ENCODE measurements at places on chromosomes 7 and 10. TPM values are rescaled to one million over a fixed set of nuclear protein-coding genes. Genes with fewer than 3 reads are reported as not detected.

The ZNF485 gene
- 5.2 TPM for total RNA-seq

The PLEKHS1 gene
- total RNA-seq = 0.45 TPM

DNA sequence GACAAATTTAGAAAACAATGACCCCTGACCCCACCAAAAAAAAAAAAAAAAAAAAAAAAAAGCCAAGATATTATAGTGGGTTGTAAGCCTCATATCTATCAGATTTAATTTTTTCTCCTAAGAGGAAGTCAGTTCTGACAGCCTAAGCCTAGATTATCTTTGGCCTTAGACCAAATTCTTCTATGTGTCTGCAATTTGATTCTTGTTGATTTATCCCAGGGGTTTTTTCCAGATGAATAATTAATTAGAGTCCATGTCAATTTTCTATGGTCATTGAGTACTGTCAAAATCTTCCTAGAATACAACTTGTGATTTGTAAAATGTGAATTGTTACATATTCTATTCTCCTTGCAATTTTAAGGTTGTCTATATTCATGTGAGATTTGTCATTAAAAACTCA is 151.6 kb upstream of the CACNA2D1 start:
- DNase-seq = peak; percentile 19

GRCh38 chr10:6038071-6038631 is 24.0 kb downstream of the IL2RA start:
- DNase-seq = no peak

- no peak for DNase-seq
These were observed 59.6 kb upstream of the GNA12 start for GRCh38 chr7:2903682-2904162.

The COBL gene
- total RNA-seq = 1.4 TPM

- DNase-seq = no peak
These were observed 77.8 kb upstream of the NRP1 start for GRCh38 chr10:33412241-33412640.

The STEAP4 gene
- 2.1 TPM for total RNA-seq

The PVRIG gene
- not detected for total RNA-seq

DNA sequence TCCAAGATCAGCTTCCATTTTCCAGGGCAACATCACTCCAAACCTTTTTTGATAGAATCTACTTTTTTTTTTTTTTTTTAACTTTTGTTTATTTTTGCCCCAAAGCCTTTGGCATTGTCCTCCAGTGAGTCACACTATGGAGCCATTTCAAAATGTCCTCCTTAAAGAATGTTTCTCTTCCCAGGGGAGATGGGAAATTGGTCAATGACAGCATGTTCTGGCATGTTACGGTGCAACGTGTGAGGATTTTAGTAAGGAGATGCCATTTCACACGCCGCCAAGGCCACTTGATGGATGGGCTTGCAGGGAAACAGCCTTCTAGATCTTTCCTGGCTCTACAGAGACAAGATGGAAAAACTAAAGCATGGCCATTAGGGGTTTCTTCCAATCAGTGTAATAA is 30.7 kb upstream of the TRIL start:
- DNase-seq = peak; percentile 85

- DNase-seq = no peak
These were observed 26.4 kb upstream of the GNA12 start for GRCh38 chr7:2870471-2870931.

The TSPAN13 gene
- 89.1 TPM for total RNA-seq

The MOSPD3 gene
- total RNA-seq = 12.9 TPM

- DNase-seq = no peak
These were observed 13.4 kb upstream of the GLI3 start for GRCh38 chr7:42250411-42250810.

DNA sequence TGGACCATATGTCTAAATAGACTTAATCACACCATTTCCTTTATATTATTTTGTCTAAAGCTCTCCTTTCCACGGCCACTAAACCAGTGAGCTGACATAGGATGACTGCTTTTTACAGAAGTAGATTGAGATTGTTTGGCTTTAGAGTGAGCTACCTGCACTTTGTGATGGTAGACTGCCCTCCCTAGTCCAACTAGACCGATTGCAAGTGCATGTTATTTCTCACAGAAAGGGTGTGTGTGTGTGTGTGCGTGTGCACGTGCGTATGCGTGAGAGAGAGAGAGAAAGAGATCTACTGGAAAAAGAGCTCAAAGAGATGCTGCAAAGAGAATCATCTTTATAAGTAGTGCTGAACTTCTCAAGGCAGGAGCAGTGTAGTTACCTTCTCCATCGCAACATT is 60.7 kb downstream of the VCL start:
- DNase-seq = peak; percentile 47

The CYP3A4 gene
- not detected for total RNA-seq

- no peak for DNase-seq
These were observed 17.3 kb downstream of the CYP2W1 start for GRCh38 chr7:999941-1000935.

- no peak for DNase-seq
These were observed 373.3 kb upstream of the PRKCQ start for GRCh38 chr10:6953271-6953801.

DNA sequence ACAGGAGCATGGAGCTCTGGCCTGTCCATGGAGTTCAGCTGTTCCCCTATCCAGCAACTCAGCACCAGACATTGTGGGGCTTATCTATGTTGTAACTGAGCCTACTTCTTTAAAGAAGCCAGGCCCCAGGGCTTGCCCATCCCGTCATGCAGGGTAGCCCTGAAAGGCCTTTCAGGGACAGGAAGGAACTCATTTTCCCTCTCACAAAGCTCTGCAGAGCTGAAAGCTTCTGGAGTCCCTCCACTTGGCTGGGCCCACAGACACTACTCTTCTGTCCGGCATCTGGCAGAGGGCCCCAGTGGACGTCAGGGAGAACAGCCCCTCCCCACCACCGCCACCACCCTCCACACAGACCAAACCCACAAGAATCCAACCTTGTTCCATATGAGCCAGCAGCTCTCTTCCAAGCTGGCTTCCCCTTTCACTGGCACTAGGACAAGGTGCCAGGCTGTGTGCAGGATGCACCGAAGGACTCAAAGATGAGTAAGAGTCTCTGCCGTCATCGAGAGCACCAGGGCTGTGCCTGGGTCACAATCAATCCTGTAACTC is 33.1 kb downstream of the DENND2A start:
- DNase-seq = no peak

The OPN4 gene
- total RNA-seq = not detected

- DNase-seq = no peak
These were observed 23.7 kb downstream of the SLC29A3 start for GRCh38 chr10:71342573-71343391.

The NACAD gene
- total RNA-seq = 7.4 TPM

The MYL10 gene
- total RNA-seq = not detected

The RGR gene
- total RNA-seq = not detected

DNA sequence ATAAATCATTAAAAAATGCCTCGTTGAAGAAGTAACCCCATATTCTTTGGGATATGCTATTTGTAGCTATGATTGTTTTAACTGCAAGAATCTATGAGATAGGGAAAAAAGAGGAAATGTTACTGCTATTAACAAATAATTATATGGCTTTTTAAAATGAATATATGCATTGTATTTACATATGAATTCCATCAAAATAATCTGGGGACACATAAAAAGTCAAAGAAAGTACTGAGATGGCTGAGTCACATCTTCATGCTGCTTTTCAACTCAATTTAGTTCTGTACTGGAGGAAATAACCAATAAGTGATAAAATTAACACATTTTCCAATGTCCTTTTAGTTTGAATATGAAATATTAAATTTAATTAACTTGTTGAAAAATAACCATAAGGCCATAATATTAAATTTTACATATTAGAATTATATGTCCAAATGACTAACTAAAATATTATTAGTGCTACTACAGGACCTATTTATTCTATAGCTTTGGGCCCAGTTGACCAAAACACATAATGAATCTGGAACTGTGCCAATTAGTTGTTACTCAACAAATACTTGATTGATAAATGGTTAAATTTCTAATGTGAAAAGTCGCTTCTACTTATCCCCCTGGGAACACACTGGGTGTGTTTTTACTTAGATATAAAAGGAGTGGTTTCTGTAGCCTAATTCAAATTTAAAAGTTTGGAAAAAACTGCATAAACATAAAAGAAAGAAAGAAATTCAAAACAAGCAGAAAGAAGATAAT is 214.6 kb upstream of the PFKP start:
- no peak for DNase-seq

DNA sequence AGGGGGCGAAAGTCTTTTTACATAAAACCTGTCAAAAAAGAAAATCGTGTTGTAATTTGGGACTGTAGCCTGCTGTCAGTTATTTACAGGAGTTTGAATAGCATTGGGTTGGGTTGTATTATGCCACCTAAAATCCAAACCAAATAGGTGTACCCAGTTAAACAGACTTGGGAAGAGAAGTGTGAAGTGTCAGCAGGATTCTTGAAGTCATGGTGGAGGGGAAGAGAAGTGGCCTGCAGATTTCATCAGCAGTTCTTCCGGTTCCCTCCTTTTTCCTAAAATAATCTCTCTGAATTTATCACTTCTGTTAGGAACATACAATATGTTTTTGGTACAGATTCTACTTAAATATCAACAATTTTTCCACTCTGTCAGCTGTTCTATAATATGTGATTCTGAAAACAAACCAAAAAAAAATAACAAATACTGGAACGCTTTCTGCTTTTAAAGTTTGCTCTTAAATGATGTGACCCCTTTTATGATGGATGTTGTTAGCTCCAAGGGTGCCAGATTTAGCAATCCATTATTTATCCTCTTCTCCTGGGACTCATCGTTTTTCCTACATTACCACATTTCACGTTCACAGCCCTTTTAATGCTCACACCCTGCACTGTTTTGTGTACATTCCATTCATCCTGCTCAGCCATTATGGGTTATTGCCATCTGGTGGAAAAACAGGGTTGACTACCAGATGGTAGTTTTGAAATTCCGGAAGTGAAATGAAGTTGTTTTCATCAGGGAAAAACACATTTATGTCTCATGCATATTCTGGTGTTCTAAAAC is 18.7 kb upstream of the ARHGAP12 start:
- DNase-seq = peak; percentile 85

The HOXA5 gene
- total RNA-seq = 34.2 TPM

The PLXDC2 gene
- total RNA-seq = 7.8 TPM

The DEPP1 gene
- total RNA-seq = 11.3 TPM

DNA sequence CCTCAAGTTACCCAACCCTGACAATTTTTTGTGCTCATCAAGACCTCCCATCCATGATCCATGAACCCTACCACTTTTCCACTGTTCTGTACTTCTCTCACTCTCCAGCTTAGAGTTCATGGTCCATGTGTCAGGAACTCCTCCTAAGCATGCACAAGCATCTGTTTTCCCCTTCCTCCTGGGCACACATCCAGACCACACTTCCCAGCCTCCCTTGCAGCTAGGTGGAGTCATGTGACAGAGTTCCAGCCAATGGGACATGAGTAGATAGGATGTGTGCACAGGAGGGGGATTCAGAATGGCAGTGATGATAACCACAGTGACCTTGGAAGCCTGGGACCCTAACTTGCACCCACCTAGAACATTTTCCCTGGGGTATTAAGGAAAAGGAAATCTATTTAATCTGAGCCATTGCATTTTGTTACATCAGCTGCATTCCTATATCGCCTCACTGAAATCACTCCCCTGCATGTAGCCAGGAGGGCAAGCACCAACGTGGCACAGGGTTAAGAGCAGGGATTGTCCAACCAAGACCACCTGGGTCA is 9.6 kb upstream of the FRMPD2 start:
- DNase-seq = no peak

GRCh38 chr10:81109200-81109752 is 571.6 kb downstream of the SH2D4B start:
- DNase-seq = no peak

The SUN3 gene
- total RNA-seq = not detected

DNA sequence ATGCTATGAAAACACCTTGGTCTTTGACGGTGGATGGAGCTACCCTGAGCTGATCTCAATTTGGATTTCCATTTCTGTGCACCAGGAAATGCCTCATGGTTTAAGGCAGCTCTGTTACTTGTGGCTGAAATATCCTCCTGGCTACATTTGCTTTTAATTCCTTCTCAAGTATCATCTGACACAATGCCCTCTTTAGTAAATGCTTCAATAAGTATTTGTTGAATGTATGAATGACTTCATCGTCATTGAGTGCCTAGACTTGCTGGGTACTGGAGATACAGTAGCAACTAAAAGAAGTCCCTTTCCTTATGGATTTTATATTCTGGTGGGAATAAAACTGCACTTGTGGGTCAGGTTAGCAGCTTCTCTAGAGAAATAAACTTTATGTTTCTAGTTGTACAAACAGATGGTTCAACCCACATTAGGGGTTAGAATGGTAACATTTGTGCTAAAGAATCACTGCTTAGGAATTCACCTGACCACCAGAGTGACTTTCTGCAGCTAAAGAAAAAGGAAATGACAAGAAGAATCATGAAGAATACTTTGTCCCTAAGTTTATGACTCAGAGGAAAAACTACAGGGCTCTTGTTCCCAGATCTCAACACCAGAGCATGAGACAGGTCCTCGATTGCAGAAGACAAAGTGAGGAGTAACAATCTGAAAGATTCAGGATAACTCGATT is 21.8 kb upstream of the SMNDC1 start:
- DNase-seq = peak; percentile 92

- DNase-seq = no peak
These were observed 103.2 kb downstream of the ADCY1 start for GRCh38 chr7:45677311-45677900.

- DNase-seq = no peak
These were observed 81.4 kb upstream of the EEPD1 start for GRCh38 chr7:36071605-36072004.

The C10orf90 gene
- total RNA-seq = not detected

- DNase-seq = peak; percentile 99
These were observed 44.4 kb downstream of the MYPN start for GRCh38 chr10:68153473-68154210.

The ATG9B gene
- total RNA-seq = not detected

DNA sequence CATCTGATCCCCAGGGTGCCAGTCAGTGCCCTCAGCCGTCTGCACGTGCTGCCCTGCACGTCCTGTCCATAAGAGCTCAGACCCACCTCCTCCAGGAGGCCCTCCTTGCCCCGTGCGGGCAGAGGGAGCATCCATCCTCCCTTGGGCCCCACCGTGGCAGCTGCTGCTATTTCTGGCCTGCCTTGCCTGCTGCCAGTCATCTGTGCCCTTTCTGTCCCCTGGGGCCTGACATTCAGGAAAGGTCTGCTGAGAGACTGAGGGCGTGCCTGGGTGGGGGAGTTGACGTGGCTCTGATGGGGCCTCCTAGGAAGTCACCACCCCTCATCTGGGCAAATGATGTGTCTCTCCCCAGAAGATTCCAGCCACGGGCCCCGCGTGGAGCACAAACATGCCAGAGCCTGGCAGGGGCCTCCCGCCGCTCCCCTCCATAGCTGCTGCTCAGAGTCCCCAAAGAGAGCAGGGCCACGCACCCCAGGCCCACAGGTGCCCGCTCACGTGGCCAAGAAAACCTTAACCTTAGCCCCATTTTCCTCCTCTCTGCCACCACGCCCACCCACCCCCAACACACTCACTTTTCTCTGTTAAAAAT is 21.8 kb downstream of the DPYSL4 start:
- DNase-seq = no peak

GRCh38 chr10:29171717-29172116 is 117.2 kb upstream of the LYZL1 start:
- DNase-seq = no peak

Measured in renal cortical epithelial cell (primary cell).